ENCODE measurements at places on chromosomes 7 and 10.

GRCh38 chr7:158255156-158255555 is 332.5 kb downstream of the PTPRN2 start:
- no peak overlapping the region for H3K27ac ChIP-seq
- no peaks in the 10 kb centered on the region for H3K27me3 ChIP-seq
- H3K4me3 ChIP-seq: no peak overlapping the region

- DNase-seq: no peak
- no peaks in the 10 kb centered on the region for H3K4me1 ChIP-seq
- peaks cover 10% of the 10 kb centered on the region for H3K27me3 ChIP-seq
- H3K27ac ChIP-seq: no peak overlapping the region
- no peak overlapping the region for H3K4me3 ChIP-seq
- no peaks in the 10 kb centered on the region for H3K36me3 ChIP-seq
Measured at GRCh38 chr10:99339077-99339476, 9.9 kb downstream of the CNNM1 start.

DNA sequence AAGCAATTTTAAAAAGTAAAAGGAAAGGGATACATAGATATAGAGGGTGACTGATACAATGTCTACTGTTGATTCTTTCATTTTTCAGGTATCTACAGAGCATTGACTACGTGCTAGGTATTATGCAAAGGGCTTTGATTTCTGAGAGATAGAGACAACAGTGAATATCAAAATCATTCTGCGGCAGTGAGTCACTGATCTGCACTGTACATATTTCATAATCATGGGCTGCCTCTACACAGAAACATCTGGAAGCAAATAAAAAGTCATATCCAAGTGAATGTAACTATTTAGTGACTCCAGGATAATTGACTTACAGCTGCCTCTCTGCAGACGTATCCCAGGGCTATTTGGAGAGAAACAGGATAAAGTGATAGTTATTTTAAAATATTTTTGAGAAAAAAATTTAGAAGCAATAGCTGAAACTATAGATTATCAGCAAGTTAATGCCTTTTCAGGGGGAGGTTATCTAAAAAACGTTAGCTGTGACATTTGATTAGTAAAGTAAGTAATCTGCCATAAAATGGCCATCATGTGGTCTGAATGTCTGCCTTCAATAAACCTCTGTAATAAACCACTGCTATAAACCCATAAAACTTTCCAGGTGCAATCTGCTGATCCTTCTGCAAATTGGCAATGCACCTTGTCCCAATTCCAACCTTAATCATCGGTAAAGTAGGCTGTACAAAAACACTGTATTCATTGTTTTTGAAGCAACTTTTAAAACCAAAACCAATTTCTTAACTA is 43.7 kb downstream of the CPXM2 start:
- no peaks in the 10 kb centered on the region for H3K4me1 ChIP-seq
- H3K27me3 ChIP-seq: peaks cover 6% of the 10 kb centered on the region
- H3K4me3 ChIP-seq: no peak overlapping the region
- no peak overlapping the region for H3K27ac ChIP-seq
- no peak for DNase-seq

GRCh38 chr7:41133690-41134299 is 569.1 kb downstream of the INHBA start:
- H3K27ac ChIP-seq: no peak overlapping the region

DNA sequence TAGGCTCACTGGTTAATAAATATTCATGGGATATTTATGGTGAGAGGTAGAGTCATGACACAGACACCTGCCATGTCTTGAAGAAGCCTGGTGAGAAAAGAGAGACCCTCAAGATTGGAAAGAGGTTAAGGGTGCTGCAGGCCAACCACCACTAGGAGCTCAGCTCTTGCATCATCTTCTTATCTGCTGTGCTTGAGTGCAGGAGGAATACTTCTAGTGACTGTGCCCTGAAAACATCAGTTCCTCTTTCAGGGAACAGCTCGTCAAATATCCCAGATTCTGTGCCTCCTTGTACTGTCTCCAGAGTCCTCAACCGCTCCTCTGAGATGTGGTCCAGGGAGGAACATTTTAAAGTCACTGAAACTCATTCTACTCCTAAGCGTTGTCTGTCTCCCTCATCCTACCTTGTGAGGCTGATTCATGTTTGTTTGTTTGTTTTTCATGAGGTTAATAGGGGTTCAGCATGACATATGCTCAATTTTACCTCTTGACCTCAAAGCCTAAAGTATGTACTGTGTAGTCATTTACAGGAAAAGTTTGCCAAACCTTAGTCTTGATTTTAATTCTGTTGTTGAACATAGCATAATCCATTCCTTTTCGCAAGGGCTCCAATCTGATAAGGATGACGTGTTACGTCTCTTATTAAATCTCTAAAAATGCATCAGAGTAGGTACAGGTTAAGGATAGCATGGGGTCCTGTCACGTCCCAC is 293.1 kb downstream of the C7orf25 start:
- H3K4me3 ChIP-seq: no peak overlapping the region
- no peaks in the 10 kb centered on the region for H3K27me3 ChIP-seq
- H3K36me3 ChIP-seq: no peaks in the 10 kb centered on the region

GRCh38 chr7:30543813-30544525 is 39.3 kb upstream of the GGCT start:
- no peak overlapping the region for H3K27ac ChIP-seq
- H3K4me3 ChIP-seq: no peak overlapping the region
- peaks cover 2% of the 10 kb centered on the region for H3K4me1 ChIP-seq
- no peak for DNase-seq
- H3K36me3 ChIP-seq: peaks cover 35% of the 10 kb centered on the region
- no peaks in the 10 kb centered on the region for H3K27me3 ChIP-seq

GRCh38 chr7:29896685-29897411 is 90.5 kb downstream of the WIPF3 start:
- no peaks in the 10 kb centered on the region for H3K36me3 ChIP-seq
- no peak for DNase-seq
- no peaks in the 10 kb centered on the region for H3K4me1 ChIP-seq
- H3K4me3 ChIP-seq: no peak overlapping the region
- peaks cover 9% of the 10 kb centered on the region for H3K27me3 ChIP-seq

DNA sequence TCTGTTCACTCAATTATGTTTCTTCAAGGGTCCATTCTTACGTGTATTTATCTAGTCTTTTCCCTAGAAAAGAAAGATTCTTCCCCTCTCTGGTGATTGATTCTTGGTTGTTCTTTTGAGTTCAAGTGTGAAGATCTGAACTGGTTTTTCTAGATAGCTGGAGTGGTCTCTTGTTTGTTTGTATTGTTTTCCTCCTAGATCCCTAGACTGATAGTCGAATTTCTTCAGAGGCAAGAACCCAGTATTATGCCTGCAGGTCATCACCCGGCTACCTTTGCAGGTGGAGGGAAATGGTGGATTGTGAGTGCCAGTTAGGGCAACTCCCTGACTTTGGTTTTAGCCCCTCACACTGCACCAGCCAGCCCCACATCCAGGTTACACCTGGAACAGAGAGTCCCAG is 2.2 kb upstream of the RSU1 start:
- H3K27me3 ChIP-seq: no peaks in the 10 kb centered on the region
- no peak overlapping the region for H3K27ac ChIP-seq
- no peak for DNase-seq
- H3K4me3 ChIP-seq: peak overlapping the region; percentile 36
- peaks cover 30% of the 10 kb centered on the region for H3K36me3 ChIP-seq
- H3K4me1 ChIP-seq: peaks cover 24% of the 10 kb centered on the region

DNA sequence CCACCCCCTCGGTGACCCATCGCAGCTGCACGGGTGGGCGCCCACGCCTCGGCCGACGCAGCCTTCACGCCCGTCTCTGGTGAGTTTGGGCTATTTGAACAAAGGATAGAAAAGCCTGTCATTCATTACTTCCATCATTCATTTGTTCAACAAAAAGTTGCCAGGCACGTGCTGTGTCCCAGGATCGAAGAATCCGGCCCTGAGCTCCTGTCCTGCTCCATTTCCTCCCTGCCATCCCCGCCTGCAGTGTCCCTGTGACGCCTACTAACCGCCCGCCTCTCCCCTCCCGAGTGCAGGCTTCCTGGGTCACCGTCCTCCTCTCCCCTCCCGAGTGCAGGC is 340.1 kb downstream of the WDR37 start:
- DNase-seq: no peak
- H3K27me3 ChIP-seq: peaks cover 8% of the 10 kb centered on the region
- H3K4me1 ChIP-seq: no peaks in the 10 kb centered on the region
- no peak overlapping the region for H3K27ac ChIP-seq
- H3K36me3 ChIP-seq: no peaks in the 10 kb centered on the region

- DNase-seq: no peak
- no peak overlapping the region for H3K27ac ChIP-seq
- no peaks in the 10 kb centered on the region for H3K27me3 ChIP-seq
- H3K36me3 ChIP-seq: no peaks in the 10 kb centered on the region
- H3K4me3 ChIP-seq: no peak overlapping the region
- no peaks in the 10 kb centered on the region for H3K4me1 ChIP-seq
Measured at GRCh38 chr7:71682841-71683781, 551.2 kb downstream of the GALNT17 start.

DNA sequence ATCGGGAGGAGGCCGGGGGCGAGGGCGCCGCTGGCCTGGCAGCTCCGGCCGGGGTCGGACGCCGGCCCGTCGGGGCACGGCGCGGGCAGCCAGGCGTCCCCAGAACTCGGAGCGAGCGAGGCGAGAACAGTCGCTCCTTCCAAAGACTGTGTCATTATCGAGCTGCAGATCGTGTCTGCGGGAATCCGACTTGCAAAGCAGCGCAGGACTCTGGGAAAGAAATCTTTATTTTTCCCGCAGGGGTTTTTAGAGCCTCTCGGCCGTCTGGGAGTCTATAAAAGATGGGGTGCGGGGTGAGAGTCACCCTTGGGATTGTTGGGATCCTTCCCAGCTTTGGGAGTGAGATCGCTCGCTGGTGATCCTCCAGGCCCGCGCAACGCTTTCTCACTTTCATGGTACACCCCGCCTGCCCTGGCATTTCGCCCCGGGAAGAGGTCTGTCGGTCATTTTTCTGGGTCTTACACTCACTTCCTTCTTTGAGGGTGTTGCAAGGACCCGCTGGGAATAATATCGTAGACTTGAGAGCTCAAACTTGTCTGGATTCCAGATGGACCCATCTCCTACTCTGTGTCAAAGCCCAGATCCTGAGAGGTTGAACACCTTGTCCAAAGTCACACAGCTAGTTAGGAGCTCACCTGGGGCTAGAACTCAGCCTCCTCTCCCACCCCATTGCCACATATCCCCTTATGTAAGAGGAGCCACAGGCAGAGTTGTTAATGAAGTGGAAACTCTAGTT is 1.0 kb downstream of the UBTD1 start:
- H3K27me3 ChIP-seq: peaks cover 33% of the 10 kb centered on the region
- H3K36me3 ChIP-seq: peaks cover 2% of the 10 kb centered on the region
- no peak for DNase-seq
- peaks cover 31% of the 10 kb centered on the region for H3K4me1 ChIP-seq

GRCh38 chr10:11145495-11145855 is 127.8 kb downstream of the CELF2 start:
- peak overlapping the region; percentile 80 for H3K4me3 ChIP-seq
- H3K27ac ChIP-seq: peak overlapping the region; percentile 97
- H3K36me3 ChIP-seq: no peaks in the 10 kb centered on the region
- H3K27me3 ChIP-seq: no peaks in the 10 kb centered on the region

DNA sequence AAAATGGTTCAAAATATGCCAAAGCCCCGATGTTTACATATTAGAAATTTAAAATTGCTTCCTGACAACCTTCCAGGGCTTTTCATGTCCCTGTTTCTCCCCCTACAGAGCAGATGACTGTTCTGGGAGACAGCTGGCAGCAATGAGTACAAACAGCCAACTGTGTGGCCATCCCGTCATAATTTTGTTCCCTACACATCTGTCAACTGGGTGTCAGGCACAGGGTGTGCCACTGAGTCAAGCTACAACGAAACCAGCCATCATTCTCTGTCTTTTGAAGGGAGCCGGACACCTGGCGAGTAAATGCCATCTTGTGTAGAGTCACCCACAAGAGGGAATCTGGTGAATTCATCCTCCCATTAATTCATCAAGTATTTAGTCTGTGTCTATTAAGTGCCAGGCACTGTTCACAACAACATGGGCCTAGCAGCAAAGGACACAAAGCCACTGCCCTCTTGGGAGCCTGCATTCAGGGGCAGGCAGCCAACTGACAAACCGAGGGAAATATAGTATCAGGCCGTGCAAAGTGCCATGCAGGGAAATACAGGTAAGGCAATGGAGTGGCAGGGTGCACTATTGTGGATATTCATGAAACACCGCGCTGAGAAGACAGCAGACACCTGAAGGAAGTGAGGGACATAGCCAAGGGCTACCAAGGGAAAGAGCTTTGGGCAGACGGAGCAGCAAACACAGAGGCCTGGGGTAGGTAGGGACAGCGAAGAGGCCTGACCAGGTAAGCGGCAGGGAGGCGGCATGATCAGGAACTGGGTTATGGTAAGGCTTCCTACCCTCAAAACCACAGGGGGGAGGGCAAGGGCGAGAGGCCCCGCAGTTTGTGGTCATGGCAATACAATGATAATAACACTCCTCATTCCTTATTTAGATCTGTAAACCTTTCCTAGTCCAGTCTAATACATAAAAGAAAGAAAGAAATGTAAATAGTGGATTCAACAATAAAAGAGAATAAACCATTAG is 213.6 kb downstream of the FAM107B start:
- peak overlapping the region; percentile 72 for H3K27ac ChIP-seq
- no peaks in the 10 kb centered on the region for H3K27me3 ChIP-seq
- H3K36me3 ChIP-seq: peaks cover 43% of the 10 kb centered on the region
- H3K4me3 ChIP-seq: peak overlapping the region; percentile 56
- DNase-seq: no peak

DNA sequence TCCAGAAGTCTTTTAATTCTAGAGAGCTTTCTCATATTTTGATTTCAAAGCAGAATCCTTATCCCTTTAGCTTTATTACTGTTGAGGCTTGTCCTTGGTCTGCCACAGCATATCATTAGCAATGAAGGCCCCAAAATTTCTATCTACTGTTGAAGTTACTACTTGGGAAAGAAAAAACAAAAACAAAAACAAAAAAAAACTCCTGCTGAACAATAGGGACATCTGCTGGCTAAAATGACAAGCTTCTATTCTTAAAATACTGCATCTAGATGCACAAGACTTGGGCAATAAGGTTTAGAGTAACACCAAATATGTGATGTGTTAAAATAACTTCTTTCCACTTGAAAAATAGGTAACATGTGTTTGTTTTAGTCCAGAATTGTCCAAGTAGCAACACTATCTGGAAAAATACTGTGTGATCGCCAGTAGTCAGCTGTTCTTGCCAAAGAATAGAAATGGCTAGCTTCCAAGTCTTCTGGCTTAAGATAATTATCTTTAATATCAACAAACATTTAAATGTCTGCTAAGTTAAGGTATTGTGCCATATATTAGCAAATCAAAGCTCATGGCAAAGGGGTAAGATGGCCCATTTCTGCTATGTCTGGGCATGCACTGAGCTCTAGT is 3.8 kb upstream of the DMTF1 start:
- no peaks in the 10 kb centered on the region for H3K27me3 ChIP-seq
- H3K4me1 ChIP-seq: peaks cover 26% of the 10 kb centered on the region
- DNase-seq: no peak
- no peak overlapping the region for H3K27ac ChIP-seq

- H3K27ac ChIP-seq: peak overlapping the region; percentile 93
- no peaks in the 10 kb centered on the region for H3K27me3 ChIP-seq
- DNase-seq: no peak
Measured at GRCh38 chr7:63925262-63925625, 73.4 kb upstream of the ZNF722 start.

Measured in activated B cell treated with CpG ODN at 0.5 μM for 24 hours (primary cell).